ENCODE measurements at places on chromosomes 16 and 17.

DNA sequence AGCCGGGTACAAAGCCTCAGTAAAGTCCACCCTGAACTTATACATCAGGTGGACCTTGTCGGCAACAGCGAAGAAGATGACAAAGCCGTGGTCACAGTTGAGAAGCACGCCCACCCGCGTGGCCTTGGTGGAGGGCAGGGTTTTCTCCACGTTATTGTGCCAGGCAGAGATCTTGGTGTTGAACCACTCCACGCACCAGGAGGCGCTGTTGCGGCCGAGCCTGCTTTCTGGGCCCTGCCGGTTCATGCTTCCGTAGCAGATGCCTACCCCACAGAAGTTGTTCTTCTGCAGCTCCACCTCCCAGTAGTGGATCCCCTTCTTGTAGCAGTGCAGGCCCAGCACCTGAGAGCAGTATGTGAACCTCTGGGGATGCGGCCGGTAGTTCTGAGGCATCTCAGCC lies 22.1 kb downstream of the TRIM25 start:
- DNase-seq = no peak

DNA sequence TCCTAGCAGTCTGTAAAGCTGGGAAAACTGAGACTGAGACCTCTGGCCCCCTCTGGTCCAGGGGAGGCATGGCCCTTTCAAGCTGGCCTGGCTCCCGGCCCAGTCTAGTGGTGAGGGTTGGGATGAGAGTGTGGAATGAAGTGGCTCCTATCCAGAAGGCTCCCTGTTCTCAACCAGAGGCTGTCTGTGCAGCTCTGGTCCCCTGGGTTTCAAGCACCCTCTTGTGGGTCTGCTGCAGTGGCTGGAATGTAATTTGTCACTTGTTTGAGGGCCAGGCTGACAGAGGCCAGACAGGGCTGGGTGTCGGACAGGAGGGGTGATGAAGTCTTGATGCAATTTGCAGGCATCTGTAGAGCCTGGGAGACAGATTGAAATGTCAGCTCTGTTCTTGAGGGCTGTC lies 22.1 kb upstream of the PHF12 start:
- peak; percentile 79 for DNase-seq

- no peak for DNase-seq
These were observed 36.2 kb downstream of the YPEL2 start for GRCh38 chr17:59367657-59368045.

DNA sequence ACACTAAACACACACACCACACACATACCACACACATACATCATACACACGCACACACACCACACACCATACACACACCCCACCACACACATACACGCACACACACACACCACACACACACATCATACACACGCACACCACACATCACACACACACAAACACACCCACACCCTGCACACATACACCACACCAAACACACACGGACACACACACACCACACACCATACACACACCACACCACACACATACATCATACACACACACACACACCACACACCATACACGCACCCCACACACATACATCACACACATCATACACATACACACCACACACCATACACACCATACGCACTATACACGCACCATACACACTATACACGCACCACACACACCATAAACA lies 3.7 kb upstream of the SOX8 start:
- DNase-seq = no peak

DNA sequence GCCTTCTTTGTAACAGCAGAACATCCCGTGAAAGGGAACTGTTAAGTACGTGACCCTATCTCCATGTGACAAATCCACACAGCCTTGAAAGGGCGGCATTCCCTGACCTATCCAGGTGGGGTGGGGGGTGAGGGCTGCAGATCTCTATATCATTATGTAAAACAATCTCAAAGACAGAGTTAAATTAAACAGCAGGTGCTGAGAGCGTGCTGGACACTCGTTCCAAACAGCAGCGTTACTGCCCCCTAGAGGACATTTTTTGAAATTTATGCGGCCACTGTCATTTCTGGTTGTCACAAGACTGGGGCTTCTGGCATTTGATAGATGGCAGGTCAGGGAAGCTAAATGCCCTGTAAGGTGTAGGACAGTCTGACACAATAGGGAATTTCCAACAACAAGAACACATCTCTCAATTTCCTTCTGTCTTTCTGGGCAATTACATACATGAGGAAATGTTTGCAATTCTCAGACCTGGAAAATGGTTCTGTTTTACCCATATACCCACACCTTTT lies 6.7 kb upstream of the SLC25A39 start:
- peak; percentile 50 for DNase-seq

DNA sequence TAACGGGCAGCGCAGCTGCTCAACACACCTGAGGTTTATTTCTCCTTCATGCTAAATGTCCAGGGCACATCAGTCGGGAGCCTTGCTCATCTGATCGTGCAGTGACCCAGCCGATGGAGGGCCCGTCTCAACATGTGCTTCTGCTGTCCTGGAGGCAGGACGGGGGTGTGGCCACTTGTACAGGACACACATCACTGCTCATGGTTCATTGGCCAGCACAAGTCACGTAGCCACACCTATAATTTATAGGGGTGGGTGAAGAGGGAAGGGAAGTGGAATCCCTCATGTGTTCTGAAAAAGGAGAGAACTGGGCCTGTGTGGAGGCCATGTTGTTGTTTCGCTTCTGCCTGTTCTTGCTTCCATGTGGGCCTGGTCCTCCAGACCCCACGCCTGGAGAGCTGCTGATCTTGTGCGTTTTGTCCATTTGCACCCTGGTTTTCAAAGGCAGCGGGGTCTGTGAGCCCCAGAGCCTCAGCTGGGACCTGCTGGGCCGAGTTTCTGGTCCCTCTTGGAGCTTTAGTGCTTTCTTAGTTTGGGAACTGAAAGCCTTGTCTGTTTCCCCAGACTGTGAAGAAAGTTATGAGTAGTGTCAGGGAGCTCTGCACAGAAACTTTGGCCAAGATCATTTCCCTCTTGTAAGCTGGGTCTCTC lies 60.5 kb downstream of the CMIP start:
- DNase-seq = no peak

Measured in fibroblast of skin of abdomen (primary cell).